ENCODE measurements at places on chromosomes 11 and 22.

- no peak for DNase-seq
These were observed 20.6 kb upstream of the PRDM10 start for GRCh38 chr11:130023204-130023603.

DNA sequence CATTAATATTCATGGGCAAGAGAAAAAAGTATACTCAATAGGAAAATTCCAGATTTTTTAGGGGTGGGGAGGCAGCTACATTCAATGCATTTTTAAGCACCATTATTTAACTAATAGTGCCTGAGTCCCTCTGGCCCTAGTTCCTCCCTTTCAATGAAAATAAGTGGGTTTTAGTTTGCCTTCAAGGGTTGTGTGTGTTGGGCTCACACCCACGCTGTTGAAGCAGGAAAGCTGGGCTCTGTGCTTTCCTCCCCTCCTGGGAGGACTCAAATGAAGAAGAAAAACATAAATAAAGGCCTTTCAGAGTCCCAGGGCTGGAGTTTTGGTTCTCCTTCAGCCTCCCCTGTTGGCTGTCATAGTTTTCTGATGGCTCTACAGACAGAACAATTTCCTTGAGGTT, 366.2 kb downstream of the MIAT start:
- no peak for DNase-seq

- no peak for DNase-seq
These were observed 220.7 kb upstream of the SESN3 start for GRCh38 chr11:95451682-95452081.

DNA sequence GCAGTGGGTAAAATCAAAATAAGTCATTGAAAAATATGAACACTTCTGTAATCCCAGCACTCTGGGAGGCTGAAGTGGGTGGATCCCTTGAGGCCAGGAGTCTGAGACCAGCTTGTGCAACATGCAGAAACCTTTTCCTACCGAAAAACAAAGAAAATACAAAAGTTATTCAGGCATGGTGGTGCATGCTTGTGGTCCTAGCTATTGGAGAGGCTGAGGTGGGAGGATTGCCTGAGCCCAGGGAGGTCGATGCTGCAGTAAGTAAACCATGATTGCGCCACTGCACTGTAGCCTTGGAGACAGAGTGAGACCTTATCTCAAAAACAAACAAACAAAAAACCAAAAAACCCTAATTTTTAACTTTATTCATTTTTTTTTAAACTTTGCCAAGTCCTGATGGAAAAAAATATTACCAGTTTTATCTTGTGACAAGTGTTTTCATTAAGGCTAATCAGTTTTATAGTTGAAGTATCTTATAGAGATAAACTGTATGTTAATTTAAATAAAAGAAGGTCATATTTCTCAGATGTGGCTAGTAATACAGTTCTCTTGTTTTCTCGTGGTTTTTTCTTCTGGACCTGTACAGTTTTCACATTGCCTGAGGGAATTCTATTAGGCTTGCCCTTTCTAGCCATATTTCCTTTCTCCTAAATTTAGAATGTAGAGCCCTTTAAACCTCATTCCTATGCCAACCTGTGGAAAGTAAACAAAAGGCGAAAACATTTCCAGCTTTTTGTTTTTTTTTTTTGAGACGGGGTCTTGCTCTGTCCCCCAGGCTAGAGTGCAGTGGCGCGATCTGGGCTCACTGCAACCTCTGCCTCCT, 9.4 kb downstream of the HIPK3 start:
- no peak for DNase-seq

- no peak for DNase-seq
These were observed 14.4 kb downstream of the TIMP3 start for GRCh38 chr22:32815943-32816342.

DNA sequence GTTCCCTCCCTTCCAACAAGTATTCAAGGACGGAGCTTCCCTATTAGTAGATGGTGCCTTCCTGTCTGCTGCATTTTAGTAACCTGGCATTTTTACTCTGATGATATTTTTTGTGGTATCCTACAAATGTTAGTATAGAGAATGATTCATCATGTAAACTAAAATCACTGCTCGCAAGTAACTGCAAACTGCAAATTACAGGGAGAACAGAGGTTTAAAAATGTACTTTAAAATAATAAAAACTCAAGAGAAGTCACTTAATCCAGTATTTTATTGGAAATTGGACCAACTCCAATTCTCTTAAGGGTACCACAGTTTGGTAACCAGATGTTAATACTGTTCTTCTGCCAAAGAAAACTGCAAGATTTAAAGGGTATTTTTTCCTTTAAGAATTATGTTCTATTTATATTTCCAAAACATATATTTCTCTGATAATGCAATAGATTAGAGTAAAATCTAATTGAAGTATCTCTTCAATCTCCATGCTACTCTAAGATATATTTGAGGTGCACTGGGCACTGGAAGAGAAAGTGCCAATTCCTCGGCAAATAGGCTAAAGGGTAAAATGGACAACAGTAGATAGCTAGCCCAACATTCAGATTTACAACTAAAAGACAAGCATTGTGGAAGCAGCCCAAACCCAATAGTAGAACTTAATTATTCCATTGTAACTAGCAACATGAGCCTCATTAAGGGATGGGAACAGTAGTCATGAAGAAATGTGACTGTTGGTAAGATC, 298.0 kb downstream of the TTC28 start:
- DNase-seq = no peak

Measured in NCI-H748 treated with DMSO at 0.1 percent for 48 hours (cell line).